ENCODE measurements at places on chromosomes 2 and 18.

- no peaks in the 10 kb centered on the region for H3K27me3 ChIP-seq
- peaks cover 65% of the 10 kb centered on the region for H3K36me3 ChIP-seq
- H3K4me3 ChIP-seq = no peak overlapping the region
- DNase-seq = no peak
- peaks cover 62% of the 10 kb centered on the region for H3K4me1 ChIP-seq
Observed at GRCh38 chr18:13470516-13471197, 252.1 kb downstream of the LDLRAD4 start.

DNA sequence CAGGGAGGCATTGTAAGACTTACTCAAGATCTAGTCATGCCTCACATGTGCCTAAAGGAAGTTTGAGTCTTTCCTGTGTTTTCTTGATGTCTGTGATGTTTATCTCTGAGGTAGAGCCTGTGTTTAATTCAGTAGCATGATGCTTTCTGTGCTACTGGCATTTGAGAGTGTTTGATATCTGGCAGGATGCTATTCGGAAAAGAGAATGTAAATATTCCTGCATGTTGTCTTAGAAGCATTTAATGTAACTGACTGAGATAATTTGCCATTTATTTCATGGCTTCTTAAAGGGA lies 58.8 kb downstream of the GREB1L start:
- H3K27ac ChIP-seq = no peak overlapping the region
- no peaks in the 10 kb centered on the region for H3K27me3 ChIP-seq
- H3K4me1 ChIP-seq = no peaks in the 10 kb centered on the region
- DNase-seq = no peak
- H3K4me3 ChIP-seq = no peak overlapping the region

DNA sequence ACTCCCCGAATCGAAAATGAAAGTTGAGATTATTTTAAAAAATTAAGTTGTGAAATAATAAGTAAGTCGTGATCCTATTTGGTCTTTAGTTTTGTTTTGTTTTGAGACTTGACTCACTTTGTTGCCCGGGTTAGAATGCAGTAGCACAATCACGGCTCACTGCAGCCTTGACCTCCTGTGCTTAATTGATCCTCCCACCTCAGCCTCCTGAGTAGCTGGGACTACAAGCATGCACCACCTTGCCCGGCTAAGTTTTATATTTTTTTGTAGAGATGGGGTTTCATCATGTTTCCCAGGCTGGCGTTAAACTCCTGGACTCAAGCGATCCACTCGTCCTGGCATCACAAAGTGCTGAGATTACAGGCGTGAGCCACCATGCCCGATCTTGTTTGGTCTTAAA lies 326.2 kb downstream of the MYCN start:
- H3K27me3 ChIP-seq = no peaks in the 10 kb centered on the region
- no peaks in the 10 kb centered on the region for H3K4me1 ChIP-seq
- no peak for DNase-seq

DNA sequence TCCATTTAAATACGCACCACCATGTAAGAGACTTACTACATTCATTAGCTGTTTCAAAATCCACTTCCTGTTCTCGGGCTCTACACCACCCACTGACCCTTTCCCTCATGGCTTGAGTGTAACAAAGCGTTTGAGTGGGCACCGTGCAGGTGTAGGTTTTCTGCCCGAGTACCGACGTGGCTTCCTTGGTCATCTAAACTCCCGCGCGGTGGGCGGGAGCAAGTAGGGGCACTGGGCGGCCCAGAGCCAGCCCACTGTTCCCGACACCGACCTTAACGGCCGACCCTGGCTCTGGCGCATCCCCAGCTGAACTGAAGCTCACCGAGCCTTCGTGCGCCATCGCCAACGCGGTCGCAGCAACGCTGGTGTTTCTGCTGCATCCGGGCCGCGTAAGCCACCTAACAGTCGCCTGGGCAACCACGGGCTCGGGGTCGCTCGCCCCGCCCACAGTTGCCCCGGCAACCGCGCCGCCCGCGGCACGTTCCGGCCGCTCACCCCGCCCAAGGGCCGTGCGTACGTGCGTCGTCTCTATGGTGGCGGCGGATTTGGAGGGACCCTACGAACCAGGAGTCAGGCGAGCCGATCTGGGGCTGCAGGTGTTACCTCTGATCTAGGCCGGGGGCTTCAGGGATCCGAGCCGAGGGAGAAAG lies at the start of the genes C2orf81 and WDR54:
TSS of gene C2orf81 (minus strand) at position 399 of the 650 bp plus-strand sequence. CDS start at position 340, 59 bp downstream.
TSS of gene WDR54 (plus strand) at position 510 of the 650 bp plus-strand sequence. CDS start 424 bp downstream, outside the sequence.
- H3K36me3 ChIP-seq = peaks cover 20% of the 10 kb centered on the region
- peaks cover 33% of the 10 kb centered on the region for H3K4me1 ChIP-seq
- peak within 1 kb of the TSS; percentile 100 for H3K4me3 ChIP-seq
- H3K27ac ChIP-seq = peak within 1 kb of the TSS; percentile 100

- no peaks in the 10 kb centered on the region for H3K36me3 ChIP-seq
- H3K4me3 ChIP-seq = no peak overlapping the region
- no peak for DNase-seq
- H3K27ac ChIP-seq = no peak overlapping the region
Observed at GRCh38 chr2:39663187-39663930, 2.4 kb upstream of the TMEM178A start.

GRCh38 chr2:188380280-188380679 lies 88.6 kb downstream of the GULP1 start:
- no peaks in the 10 kb centered on the region for H3K27me3 ChIP-seq
- H3K4me3 ChIP-seq = no peak overlapping the region
- H3K27ac ChIP-seq = no peak overlapping the region
- H3K4me1 ChIP-seq = no peaks in the 10 kb centered on the region
- DNase-seq = no peak

DNA sequence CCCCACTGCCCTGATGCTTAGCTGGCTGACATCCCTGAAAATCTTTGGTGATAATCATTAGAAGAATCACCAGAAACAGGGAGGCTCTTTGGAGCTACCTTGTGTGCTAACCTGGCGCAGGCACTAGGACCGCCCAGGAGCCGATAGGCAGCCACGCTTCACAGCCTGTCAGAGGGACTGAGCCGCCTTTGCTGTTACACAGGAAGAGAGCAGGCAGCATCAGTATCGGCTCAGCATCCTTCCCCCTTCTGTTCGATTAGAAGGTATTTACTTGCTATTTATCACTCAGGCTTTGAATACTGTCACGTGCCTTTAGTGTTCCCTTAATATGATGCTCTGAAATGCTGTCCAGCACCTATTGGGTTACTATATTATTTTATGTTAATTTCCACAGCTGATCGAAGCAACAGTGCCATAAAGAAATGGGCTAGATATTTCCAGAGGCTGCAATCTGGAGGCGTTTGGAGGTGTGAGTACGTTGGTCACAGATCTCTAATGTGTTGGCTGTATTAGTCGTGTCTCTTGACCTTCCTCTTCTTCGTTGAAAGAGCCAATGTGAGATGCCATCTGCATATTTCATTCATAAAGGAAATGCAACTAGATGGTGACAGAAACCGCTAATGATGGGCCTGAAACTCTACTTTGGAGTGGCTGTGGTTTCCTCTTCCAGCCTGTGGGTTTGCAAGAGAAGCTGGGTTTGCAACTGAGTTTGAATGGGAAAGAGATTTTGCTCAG lies 110.4 kb upstream of the RAB27B start:
- H3K4me3 ChIP-seq = peak overlapping the region; percentile 70
- H3K36me3 ChIP-seq = peaks cover 14% of the 10 kb centered on the region
- H3K27me3 ChIP-seq = peaks cover 22% of the 10 kb centered on the region
- DNase-seq = peak; percentile 81
- H3K4me1 ChIP-seq = peaks cover 55% of the 10 kb centered on the region

DNA sequence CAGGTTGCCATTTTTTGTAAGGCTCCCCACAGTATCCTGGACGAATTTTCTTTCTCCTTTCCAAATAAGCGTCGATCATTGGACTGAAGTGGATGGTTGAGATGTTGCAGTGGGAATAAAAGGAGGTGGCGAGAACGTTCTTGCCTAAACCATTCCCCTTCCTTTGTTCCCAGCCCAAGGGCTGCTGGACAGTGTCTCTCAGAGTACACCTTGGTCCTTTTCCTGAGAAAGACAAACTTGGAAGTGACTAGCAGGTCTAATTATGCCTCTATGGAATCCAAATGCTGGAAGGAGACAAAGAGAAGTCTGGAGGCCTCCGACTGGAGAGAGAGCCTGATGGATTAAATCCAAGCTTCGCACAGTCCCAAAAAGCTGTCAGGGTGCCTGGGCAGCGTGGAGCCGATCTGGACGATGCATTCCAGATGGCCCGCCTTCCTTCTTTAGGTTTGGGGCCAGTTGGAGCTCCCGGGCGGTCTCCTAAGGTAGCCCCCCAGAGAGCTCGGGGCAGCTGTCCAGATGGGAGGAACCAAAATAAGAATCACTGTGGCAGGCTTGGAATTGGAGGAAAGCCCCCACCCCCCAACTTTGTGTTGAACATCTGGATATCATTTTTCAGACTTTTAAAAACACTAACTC lies 186.8 kb downstream of the TMEM247 start:
- H3K36me3 ChIP-seq = no peaks in the 10 kb centered on the region
- H3K27me3 ChIP-seq = peaks cover 31% of the 10 kb centered on the region
- H3K27ac ChIP-seq = no peak overlapping the region

DNA sequence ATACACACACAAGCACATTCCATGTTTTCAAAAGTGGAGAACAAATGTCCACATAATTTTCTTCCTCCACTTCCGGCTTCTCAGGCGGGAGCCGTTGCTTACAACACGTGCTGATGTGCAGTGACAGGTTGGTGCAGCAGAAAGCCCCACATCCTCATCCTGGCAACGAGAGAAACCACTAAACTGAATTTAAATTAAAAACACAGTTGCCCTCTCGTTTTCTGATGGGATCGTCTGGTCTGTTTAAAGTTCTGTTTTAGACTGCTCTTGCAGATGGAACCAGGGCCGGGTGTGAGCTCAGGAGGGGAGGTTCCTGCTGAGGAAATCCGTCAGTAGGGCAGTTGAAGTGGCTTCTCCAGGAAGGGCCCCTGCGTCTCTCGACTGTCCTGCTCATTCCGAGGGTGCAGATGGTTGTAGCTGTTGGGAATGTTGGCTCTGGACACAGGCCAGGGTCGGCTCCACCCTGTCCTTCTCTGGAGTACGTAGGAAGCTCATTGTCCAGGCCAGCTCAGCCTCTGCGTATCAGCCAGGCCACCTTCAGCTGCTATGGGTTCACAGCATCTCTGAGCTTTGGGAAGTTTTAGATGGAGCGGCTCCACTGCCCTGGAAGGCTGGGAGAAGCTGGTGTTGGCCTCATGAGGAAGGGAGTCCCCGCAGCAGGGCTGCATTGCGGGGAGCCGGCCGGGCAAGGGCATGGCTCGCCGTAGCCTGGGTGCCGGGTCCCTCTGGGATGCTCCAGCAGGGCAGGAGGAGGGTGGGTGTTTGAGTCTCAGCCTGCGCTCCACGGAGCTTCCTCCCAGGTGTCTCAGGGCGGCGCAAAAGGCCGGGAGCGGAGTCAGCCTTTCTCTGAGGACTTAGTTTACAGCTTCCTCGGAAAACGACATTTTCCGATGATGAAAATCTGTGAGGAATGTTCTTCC lies 58.3 kb downstream of the NFATC1 start:
- H3K27ac ChIP-seq = no peak overlapping the region
- H3K4me3 ChIP-seq = no peak overlapping the region
- peaks cover 6% of the 10 kb centered on the region for H3K36me3 ChIP-seq
- no peaks in the 10 kb centered on the region for H3K27me3 ChIP-seq
- DNase-seq = no peak

DNA sequence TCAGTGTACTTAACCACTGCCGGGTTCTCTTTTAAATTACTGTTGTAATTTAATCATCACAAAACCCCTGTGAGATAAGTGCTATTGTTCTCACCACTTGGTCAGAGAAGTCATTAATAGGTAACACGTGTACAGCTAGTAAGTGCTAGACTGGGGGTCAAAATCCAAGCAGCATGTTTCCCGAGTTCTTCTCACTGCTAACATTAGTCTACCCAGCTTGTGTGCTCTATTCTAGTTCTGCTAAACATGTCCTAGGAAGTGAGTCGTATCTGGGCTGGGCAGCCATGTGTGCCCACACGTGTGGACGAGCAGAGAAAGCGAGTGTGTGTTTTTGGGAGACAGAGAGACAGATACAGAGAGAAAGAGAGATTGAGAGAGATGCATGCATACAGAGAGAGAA lies 94.1 kb downstream of the BIN1 start:
- no peaks in the 10 kb centered on the region for H3K36me3 ChIP-seq
- DNase-seq = no peak
- no peaks in the 10 kb centered on the region for H3K4me1 ChIP-seq
- H3K27me3 ChIP-seq = peaks cover 39% of the 10 kb centered on the region

DNA sequence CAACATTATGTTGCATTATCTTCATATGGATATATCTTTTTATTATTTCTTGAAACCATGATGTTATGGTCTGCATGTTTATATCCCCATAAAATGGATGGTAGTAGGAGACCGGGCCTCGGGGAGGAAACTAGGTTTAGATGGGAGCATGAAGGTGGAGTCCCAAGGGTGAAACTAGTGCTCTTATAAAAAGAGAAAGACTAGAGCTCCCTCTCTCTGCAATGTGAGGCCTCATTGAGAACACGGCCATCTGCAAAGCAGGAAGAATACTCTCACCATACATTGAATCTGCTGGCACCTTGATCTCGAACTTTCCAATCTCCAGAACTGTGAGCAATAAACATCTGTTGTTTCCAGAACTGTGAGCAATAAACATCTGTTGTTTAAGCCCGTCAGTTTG lies 64.0 kb downstream of the NXPH2 start:
- H3K36me3 ChIP-seq = no peaks in the 10 kb centered on the region
- DNase-seq = no peak
- no peak overlapping the region for H3K27ac ChIP-seq
- no peaks in the 10 kb centered on the region for H3K27me3 ChIP-seq
- no peak overlapping the region for H3K4me3 ChIP-seq

GRCh38 chr18:8003878-8004675 lies 437.0 kb downstream of the PTPRM start:
- no peaks in the 10 kb centered on the region for H3K4me1 ChIP-seq
- H3K27me3 ChIP-seq = no peaks in the 10 kb centered on the region
- no peaks in the 10 kb centered on the region for H3K36me3 ChIP-seq
- DNase-seq = no peak
- H3K27ac ChIP-seq = no peak overlapping the region
- H3K4me3 ChIP-seq = no peak overlapping the region

DNA sequence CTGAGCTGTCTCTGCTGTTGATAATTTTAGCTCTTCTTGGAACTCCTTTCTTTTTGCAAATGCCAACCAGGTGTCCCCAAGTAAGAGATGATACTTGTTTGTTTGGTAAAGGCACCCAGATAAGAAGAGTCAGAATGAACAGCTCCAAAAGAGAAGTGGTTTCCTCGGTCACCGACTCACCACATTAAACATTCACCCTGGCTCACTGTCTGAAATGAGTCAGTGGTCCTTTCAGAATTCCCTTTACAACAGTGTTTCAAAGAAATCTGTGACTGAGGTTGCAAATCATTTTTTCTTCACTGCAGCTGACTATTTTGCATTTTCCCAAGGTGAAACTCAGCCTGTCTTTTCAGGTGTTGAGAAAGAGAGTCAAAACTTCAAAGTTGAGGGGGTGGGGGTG lies 16.2 kb upstream of the CXCR4 start:
- H3K36me3 ChIP-seq = peaks cover 10% of the 10 kb centered on the region
- peak overlapping the region; percentile 88 for H3K27ac ChIP-seq
- peaks cover 11% of the 10 kb centered on the region for H3K27me3 ChIP-seq
- H3K4me1 ChIP-seq = peaks cover 98% of the 10 kb centered on the region

- H3K4me3 ChIP-seq = no peak overlapping the region
- H3K4me1 ChIP-seq = no peaks in the 10 kb centered on the region
- no peak overlapping the region for H3K27ac ChIP-seq
- H3K27me3 ChIP-seq = no peaks in the 10 kb centered on the region
- DNase-seq = no peak
Observed at GRCh38 chr2:180652794-180653193, 327.6 kb upstream of the UBE2E3 start.
